ENCODE measurements at places on chromosomes 16 and 17. TPM values are rescaled to one million over a fixed set of nuclear protein-coding genes. Genes with fewer than 3 reads are reported as not detected.

DNA sequence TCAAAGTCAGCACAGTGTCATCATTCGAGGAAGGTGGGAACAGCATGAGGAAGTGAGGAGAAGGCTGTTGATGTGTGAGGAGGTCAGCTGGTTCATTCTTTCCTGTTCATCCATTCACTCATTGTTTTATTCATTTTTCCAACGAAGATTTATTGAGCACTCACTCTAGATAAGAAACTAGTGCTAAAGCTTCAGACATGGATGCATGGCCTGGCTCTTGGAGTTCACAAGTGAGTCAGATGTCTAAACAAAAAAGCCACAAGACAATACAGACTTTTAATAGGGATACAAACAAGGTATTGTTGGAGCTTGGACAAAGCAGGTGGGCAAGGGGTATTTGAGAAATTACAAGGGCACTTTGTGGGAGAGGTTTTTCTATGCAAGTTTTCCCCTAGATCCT, 31.3 kb upstream of the MPHOSPH6 start:
- DNase-seq, result no peak

TPSG1 gene
- not detected for total RNA-seq

GRCh38 chr17:74379495-74380085, 12.3 kb downstream of the GPR142 start:
- peak; percentile 95 for DNase-seq

DNA sequence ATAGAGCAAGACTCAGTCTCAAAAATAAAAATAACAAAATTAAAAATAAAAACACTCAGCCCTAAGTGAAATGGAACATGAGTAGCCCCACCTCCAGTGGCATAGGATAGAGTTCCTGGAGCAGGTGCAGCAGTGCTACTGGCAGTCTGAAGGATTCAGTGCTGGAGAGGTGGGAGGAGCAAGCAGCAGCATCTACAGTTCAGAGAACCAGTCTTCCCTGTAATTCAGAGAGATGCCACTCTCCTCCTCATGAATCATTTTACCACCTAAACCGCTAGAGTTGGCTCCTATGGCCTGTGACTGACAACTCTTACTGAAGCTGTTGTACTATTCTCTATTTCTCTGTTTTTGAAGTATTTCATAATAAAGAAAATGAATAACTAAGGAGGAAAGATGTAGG, 56.0 kb upstream of the SMURF2 start:
- no peak for DNase-seq

UNC45B gene
- total RNA-seq, result 118 TPM

Measured in right atrium auricular region (tissue), 2 donors.